Activated naive CD4-positive, alpha-beta T cell treated with Interleukin-2 at 50 U/mL for 16 hours (primary cell): ENCODE measurements at places on chromosomes 4 and X.

GRCh38 chrX:105820247-105820646 lies 2.1 kb upstream of the NRK start:
- no peak for DNase-seq

DNA sequence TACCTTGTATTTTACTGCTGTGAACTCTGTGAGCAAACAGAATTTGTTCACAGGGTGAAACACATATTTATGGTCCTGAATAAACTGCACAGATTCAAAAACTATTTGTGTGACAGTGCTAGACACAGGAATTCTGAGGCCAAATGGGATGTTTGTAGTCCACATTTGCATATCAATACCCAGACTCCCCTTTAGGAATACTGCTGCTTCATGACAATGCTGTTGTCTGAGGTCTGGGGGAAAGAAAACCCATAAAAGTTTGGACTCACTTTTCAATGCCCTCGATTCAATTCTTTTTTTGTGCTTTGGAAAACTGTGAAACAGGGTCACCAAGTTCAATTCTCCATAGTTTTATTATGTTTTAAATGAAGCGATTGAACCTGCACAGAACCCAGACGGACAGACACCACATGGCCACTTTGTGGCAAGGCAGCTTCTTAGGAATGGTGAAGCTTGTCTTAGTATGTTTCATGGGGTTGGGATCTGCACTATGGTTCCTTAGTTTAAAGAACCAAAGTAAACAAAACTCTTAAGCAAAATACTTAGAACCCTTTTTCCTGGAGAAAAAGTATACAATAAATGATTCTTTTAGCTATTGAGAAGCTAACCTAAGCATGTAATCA lies 92.3 kb upstream of the MAD2L1 start:
- DNase-seq = no peak

DNA sequence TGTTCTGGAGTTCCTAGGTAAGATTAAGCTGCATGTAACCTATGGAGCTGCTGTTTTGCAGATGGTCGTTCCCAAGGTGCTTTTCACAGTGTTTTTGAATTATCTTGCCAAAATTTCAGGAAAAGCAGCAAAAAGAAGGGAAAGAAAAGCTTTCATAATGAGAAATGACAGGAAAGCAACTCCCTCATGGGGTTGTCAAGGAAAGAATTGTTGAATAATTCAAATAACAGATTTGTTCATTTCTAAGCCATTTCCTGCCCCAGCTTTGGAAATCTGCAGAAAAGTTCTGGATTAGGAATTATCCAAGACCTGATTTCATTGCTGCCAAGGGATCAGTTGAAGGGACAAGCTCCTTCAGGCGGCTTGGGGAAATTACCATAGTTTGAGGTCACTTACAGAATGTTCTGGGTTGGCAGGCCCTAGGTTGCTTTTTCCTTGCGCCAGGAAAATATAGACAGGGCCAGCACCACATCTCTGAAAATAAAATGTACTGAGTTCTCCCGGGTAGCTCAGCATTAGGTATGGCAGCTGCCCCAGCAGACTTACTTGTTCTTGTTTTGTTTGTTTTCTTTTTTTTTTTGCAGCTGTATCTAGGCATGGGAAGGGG lies 354.7 kb downstream of the STIM2 start:
- no peak for DNase-seq

DNA sequence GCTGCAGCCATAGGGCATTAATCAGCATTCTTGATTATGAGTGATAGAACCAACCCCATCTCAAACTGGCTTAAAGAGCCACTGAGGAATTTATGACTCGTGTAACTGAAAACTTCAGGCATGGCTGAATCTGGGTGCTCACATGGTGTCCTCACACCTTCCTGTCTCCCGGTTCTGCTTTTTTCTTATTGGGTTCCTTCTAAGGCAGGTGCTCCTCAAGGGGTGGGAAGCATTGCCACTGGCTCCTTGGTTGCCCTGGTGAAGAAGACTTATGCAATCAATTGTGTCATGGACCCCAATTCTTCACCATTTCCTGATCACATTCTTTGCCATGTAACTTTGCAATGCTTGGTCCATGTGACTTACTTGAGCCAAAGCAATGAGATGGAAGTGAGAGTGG lies 4.3 kb upstream of the ZCCHC4 start:
- DNase-seq = no peak

DNA sequence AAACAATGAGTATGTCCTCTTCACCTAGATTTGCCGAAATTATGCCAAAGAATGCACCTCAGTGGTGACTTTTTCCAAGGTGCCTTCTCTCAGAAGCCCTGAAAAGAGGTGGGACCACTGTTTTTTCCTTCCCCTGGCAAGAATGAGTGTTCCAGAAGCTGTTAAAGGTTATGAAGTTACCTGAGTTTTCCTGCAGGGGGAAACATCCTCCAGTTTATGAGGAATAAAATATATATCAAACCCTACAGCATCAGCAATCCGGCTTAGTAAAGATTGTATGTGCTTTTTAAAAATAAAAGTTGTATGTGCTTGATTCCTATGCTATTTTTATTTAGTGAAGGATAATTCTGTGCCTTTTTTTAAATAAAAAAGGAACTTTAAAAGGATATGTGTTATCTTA lies 73.3 kb downstream of the RBM46 start:
- no peak for DNase-seq

DNA sequence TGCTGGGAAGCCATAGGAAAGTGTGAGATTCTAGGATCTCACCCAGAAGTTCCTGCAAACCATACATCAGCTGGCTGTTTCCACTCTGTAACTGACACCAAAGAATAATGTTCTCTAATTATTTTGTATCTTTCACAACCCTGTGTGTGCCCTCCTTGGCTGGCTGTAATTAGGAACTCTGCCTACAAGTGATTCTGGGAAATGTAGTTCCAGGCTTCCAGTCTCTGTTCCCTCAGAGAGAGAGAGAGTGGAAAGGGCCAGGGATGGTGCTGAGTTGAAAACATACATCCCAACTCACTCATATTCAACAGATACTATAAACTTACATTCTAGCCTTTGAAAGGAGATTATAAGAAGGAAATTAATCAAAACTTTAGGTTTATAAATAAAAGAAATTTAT lies 57.5 kb upstream of the C1QTNF7 start:
- no peak for DNase-seq

GRCh38 chrX:84188320-84188834 lies 378 bp upstream of the RPS6KA6 start:
- no peak for DNase-seq
